Activated CD8-positive, alpha-beta T cell treated with anti-CD3 and anti-CD28 coated beads, Interleukin-2, amount 10 ng/mL, durations not matched to agents 7 days and 5 days (primary cell): ENCODE measurements at places on chromosomes 2 and 18. TPM values are rescaled to one million over a fixed set of nuclear protein-coding genes. Genes with fewer than 3 reads are reported as not detected.

DNA sequence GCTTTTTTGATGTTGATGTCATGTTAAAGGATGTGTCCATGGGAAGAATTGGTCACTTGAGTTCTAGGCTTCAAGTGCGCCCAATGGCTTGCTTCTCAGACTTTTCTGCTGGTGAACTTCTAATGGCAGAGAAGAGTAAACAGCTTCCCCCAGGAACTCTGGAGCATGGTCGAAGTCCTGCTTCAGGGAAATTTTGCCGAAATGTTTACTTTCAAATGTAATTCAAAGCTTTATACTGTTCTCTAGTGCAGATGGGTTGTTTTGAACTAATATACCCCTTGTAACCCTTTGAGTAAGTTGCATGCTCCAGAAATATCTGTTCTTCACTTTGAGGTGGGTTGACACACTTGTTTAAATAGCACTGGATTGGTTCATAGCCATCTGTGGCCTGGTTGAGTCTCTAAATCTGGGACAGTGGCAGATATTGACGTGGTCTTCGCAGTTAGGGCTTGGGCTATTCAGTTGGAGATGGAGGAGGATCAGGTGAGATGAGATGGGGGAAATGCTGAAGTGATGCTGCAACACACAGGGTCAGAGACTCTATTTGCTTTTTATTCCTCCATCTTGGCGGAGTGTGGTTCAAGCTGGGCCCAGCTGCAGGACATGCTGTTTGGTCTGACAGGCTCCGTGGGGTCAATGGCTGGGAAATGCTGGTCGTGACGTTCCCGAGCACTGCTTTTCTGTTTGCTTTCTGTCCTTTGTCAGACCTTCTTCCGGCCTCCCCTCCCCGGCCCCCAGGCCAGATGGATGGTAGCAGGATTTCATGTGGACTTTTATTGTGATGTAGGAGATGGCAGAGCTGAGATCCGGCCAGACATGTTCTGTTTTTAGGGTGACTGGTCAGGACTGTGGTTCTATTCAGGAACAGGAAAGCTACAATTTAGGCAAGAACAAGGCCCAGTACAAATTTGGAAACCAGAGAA, 35.9 kb downstream of the MYO1B start:
- H3K27me3 ChIP-seq = no peaks in the 10 kb centered on the region
- DNase-seq = no peak
- H3K4me3 ChIP-seq = no peak overlapping the region
- H3K4me1 ChIP-seq = no peaks in the 10 kb centered on the region
- no peak overlapping the region for H3K27ac ChIP-seq

- DNase-seq = no peak
- no peak overlapping the region for H3K27ac ChIP-seq
- no peaks in the 10 kb centered on the region for H3K36me3 ChIP-seq
- no peak overlapping the region for H3K4me3 ChIP-seq
- no peaks in the 10 kb centered on the region for H3K4me1 ChIP-seq
- no peaks in the 10 kb centered on the region for H3K27me3 ChIP-seq
Observed at GRCh38 chr2:4110273-4110672, 406.9 kb downstream of the DCDC2C start.

DNA sequence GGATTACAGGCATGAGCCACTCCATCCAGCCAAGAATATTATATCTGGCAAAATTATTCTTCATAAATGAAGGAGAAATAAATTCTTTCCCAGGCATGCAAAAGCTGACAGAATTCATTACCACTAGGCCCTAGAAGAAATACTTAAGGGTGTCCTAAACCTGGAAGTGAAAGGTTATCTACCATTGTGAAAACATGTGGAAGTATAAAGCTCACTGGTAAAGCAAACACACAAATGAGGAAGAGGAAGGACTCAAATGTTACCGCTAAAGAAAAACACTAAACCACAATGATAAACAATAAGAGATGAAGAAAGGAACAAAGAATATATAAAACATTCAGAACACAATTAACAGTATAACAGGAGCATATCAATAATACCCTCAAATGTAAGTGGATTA, 171.8 kb downstream of the CAMKMT start:
- H3K27me3 ChIP-seq = no peaks in the 10 kb centered on the region
- H3K36me3 ChIP-seq = no peaks in the 10 kb centered on the region
- H3K27ac ChIP-seq = no peak overlapping the region
- no peaks in the 10 kb centered on the region for H3K4me1 ChIP-seq
- H3K4me3 ChIP-seq = no peak overlapping the region
- no peak for DNase-seq

- no peak overlapping the region for H3K27ac ChIP-seq
- H3K4me1 ChIP-seq = no peaks in the 10 kb centered on the region
- no peaks in the 10 kb centered on the region for H3K36me3 ChIP-seq
- H3K27me3 ChIP-seq = peaks cover 8% of the 10 kb centered on the region
- H3K4me3 ChIP-seq = no peak overlapping the region
Observed at GRCh38 chr2:120488531-120488930, 142.6 kb downstream of the INHBB start.

GRCh38 chr18:68940754-68941153, 142.9 kb downstream of the CCDC102B start:
- no peak overlapping the region for H3K27ac ChIP-seq
- no peaks in the 10 kb centered on the region for H3K4me1 ChIP-seq
- no peaks in the 10 kb centered on the region for H3K36me3 ChIP-seq
- DNase-seq = no peak
- no peaks in the 10 kb centered on the region for H3K27me3 ChIP-seq
- no peak overlapping the region for H3K4me3 ChIP-seq

DNA sequence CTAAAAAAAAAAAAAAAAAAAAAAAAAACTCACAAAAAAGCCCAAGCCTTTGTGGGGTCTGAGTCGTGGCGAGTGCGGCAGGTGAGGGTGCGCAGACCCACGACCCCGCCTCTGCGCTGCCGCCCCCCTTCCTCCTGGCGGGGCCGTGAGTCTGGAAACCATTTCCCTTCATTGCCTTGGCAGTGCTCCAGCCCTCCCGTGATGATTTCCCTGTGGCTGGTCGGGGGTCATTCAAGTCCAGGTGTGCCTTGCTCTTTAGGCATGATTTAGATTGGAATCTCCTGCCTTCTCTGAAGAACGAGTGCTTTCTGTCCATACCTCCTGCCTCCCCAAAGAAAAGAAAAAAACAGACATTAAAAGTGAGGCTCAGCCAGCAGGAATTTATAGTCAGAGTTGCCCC, 161.8 kb downstream of the FAM210A start:
- peak overlapping the region; percentile 66 for H3K27ac ChIP-seq
- H3K27me3 ChIP-seq = no peaks in the 10 kb centered on the region
- H3K36me3 ChIP-seq = peaks cover 6% of the 10 kb centered on the region
- no peak for DNase-seq
- H3K4me3 ChIP-seq = peak overlapping the region; percentile 10
- H3K4me1 ChIP-seq = peaks cover 75% of the 10 kb centered on the region

GRCh38 chr18:78822949-78823285, 156.7 kb upstream of the SALL3 start:
- no peaks in the 10 kb centered on the region for H3K36me3 ChIP-seq
- H3K27ac ChIP-seq = no peak overlapping the region
- no peaks in the 10 kb centered on the region for H3K4me1 ChIP-seq

GRCh38 chr2:99806758-99807157, 316.9 kb upstream of the REV1 start:
- H3K27me3 ChIP-seq = peaks cover 3% of the 10 kb centered on the region
- no peak overlapping the region for H3K27ac ChIP-seq
- H3K36me3 ChIP-seq = no peaks in the 10 kb centered on the region
- DNase-seq = no peak
- H3K4me1 ChIP-seq = no peaks in the 10 kb centered on the region

- no peak for DNase-seq
- no peak overlapping the region for H3K27ac ChIP-seq
- no peak overlapping the region for H3K4me3 ChIP-seq
Observed at GRCh38 chr2:11701751-11702301, 31.8 kb upstream of the NTSR2 start.

- DNase-seq = no peak
- no peaks in the 10 kb centered on the region for H3K36me3 ChIP-seq
- H3K4me3 ChIP-seq = no peak overlapping the region
- H3K27me3 ChIP-seq = no peaks in the 10 kb centered on the region
Observed at GRCh38 chr18:29301048-29301447, 1124.1 kb upstream of the CDH2 start.

- H3K27me3 ChIP-seq = no peaks in the 10 kb centered on the region
- no peaks in the 10 kb centered on the region for H3K4me1 ChIP-seq
- no peak overlapping the region for H3K4me3 ChIP-seq
Observed at GRCh38 chr18:42730272-42730671, 385.2 kb downstream of the RIT2 start.

- H3K4me1 ChIP-seq = no peaks in the 10 kb centered on the region
- no peak overlapping the region for H3K27ac ChIP-seq
- H3K27me3 ChIP-seq = no peaks in the 10 kb centered on the region
Observed at GRCh38 chr2:66957198-66957597, 439.9 kb upstream of the ETAA1 start.

The DSG1 gene
- not detected for total RNA-seq

The CFC1 gene
- not detected for total RNA-seq

The TBR1 gene
- total RNA-seq = not detected

The POTEI gene
- total RNA-seq = not detected

The SP140L gene
- 96.2 TPM for total RNA-seq
